NCI-H1092 treated with DMSO at 0.1 percent for 48 hours (cell line): ENCODE measurements at places on chromosomes 1 and 21.
A peak's percentile ranks its signal among the peaks of the same experiment; 100 is the strongest.

GRCh38 chr21:41045534-41046268 lies 122.3 kb upstream of the BACE2 start:
- DNase-seq: peak; percentile 97

DNA sequence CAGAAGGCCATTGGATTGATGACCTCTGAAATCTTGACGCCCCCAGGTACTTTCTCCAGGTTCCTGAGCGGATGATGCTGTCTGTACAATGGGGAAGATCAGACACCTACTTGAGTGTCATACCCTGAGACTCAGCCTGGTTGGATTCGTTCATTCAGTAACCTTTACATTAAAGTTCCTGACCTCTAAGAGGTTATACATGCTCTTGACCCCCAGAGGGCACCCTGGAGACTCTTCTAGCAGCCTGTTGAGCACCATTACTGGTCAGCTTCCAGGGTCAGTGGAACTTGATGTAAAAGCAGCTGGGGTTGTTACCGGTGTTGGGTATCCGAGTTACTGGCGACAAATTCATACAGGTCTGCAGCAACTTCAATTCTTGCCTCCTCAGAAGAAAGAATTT lies 114.3 kb upstream of the ZNF678 start:
- peak; percentile 21 for DNase-seq

- no peak for DNase-seq
These were observed 14.3 kb upstream of the EDN2 start for GRCh38 chr1:41498804-41499203.

- no peak for DNase-seq
These were observed 38.8 kb upstream of the CLCA4 start for GRCh38 chr1:86507935-86508582.

GRCh38 chr21:42143111-42143510 lies 72.0 kb downstream of the UMODL1 start:
- no peak for DNase-seq

DNA sequence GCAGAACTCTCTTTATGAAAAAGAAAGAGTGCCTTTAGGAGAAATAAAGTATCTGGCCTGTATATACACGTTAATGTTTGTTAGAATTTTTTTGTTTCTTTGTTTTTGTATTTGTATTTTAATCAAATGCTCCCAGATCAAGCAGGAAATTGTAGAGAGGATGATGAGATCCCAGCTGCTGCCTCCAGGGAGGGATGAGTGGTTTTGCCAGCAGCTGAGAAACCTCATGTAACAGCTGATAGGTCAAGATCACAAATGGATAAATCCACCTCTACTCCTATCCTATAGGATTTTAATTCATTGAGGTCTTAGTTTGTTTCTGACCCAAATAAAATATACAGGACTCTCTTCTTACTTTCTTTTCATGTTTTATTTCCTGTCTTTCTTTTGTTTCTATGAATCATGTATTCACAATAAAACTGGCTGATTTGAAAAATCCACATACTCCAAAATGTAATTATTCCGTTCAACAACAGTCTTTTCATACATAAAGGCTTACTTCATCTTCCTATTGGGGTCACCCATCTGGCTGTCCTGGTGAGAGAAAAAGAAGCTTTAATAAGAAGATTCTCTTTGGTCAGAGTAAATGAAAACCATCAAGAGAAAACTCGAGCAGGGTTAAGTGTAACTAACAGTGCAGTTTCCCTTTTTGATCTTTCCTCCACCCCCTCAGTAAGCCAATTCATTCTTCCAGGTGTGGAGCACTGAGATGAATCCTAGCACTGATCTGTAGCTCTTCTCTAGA lies 129.3 kb upstream of the PLPPR5 start:
- DNase-seq: no peak

- peak; percentile 10 for DNase-seq
These were observed 38.2 kb downstream of the NTPCR start for GRCh38 chr1:232988572-232989040.

- DNase-seq: no peak
These were observed 15.9 kb upstream of the PRDM15 start for GRCh38 chr21:41894922-41895557.

- no peak for DNase-seq
These were observed 36.1 kb upstream of the PADI2 start for GRCh38 chr1:17155257-17155920.
